Stimulated activated CD4-positive, alpha-beta T cell treated with anti-CD3 and anti-CD28 coated beads, Interleukin-1b, Interleukin-23, amount 100 ng/mL, for 1 hour (primary cell): ENCODE measurements at places on chromosomes 1 and 21.

DNA sequence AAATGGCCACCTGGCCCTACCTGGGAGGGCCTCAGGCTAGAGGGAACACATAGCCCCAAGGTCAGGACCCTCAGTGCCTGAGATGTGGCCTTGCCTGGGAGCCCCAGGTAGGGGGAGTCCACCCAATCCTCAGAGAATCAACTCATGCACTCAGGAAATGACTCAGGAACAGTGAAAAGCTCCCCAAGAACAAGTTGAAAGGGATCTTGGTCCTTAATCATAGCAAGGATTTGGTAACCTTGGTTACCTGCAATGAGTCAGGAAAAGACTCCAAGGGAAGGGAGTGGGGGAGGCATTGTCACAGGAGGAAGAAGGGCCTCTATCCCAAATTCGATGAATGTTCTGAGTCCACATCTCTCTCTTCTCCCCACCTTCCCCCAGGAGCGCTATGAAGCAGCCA, 17.0 kb downstream of the MAP7D1 start:
- no peak for DNase-seq

DNA sequence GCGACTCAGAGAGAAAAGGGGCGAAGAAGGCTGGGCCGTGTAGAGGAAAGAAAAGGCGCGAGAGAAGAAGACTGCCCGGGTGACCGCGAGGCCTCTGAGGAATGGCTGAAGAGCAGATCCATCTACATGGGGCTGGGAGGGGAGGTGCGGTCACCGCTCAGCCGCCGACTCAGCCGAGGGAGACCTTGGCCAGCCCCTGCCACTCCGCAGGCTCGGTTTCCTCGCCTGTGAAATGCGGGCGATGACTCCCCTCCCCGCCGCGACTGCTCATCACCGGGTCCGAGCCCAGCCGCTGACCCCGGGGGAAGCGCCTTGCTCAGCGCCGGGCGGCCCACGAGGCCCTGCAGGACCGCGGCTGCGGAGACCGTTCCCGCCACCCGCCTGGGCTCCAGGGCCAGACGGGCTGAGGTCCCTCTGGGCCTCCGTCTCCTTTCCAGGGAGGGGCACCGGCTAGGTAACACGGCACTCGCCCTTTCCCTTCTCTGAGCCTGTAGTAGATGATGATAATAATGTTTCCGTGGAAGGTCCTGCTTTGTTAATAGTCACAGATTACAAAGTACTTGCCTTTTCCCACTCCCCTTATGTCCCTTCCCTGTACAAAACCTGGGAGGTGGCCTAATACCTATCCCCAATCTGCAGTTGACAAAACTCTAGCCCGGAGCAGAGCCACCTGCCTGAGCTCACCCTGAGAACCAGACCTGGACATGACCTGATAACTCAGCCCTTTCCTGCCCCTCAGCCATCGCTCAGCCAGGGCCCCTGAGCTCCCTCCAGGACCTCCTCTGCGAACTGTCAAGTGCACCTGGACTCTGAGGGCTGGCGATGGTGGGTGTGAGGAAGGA, 1.6 kb upstream of the BSND start:
- no peak for DNase-seq

- no peak for DNase-seq
These were observed 64.9 kb downstream of the FGGY start for GRCh38 chr1:59361766-59362165.

GRCh38 chr1:183331091-183331742, 87.0 kb downstream of the NMNAT2 start:
- no peak for DNase-seq

GRCh38 chr1:156658945-156659574, 17.1 kb downstream of the BCAN start:
- no peak for DNase-seq

GRCh38 chr1:172352435-172352834, 68.0 kb upstream of the C1orf105 start:
- no peak for DNase-seq

DNA sequence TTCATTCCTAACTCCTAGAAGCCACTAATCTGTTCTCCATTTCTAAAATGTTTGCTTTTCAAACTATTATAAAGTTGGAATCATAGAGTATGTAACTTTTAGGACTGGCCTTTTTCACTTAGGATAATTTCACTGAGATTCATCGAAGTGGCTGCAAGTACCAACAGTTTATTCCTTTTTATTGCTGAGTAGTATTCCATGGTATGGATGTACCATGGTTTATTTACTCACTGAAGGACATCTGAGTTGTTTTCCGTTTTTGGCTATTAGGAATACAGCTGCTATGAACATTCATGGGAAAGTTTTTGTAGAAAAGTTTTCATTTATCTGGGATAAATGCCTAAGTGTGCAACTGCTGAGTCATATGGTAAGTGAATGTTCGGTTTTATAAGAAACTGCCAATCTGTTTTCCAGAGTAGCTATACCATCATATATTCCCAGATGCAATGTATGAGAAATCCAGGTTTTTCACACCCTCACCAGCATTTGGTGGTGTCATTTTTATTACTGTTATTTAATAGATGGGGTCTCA, 66.3 kb downstream of the SLC27A3 start:
- DNase-seq, result no peak

DNA sequence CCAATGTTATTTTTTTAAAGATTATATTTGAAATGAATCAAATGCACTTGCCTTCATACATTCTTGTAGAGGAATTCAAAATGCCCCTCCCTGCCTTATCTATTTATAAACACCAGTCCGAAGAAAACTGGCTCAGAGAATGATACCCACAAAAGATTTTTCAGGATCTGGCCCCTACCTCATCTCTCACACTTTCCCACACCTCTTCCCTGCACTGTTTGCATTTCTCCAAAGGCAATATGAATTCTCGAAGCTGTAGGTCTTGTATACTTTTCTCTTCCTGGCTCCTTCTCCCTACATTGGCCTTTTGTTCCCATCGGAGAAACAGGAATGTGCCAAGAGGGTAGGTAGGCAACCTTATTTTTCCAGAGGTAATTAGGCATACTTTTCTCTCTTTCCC, 12.0 kb upstream of the CCDC190 start:
- no peak for DNase-seq

DNA sequence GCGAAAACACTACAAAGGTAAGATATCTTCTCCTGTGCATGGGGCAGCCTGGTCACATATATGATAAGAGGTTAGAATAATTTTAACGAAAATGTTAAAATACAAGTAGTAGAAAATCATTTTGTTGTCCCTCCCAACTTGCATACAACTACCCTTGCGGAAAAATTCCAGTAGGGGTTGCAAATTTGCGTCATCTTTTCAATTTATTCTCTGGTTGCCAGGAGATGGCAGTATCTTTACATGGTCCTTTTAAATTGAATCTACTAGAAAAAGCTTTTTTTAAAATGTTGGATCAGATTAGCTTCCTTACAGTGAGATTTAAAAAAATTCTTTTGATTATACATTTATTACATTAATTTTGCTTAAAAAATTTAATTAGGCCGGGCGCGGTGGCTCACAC, 10.9 kb downstream of the S100PBP start:
- DNase-seq, result no peak

DNA sequence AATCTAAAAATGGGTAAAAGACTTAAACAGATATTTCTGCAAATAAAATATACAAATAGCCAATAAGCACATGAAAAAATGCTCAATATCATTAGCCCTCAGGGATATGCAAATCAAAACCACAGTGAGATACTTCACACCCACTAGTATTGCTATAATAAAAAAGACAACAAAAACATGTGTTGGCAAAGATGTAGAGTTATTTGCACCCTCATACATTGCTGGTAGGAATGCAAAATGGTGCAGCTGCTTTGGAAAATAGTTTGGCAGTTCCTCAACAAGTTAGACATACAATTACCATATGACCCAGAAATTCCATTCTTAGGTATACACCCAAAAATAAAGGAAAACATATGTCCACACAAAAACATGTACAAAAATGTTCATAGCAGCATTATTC, 30.2 kb downstream of the ZZZ3 start:
- no peak for DNase-seq

DNA sequence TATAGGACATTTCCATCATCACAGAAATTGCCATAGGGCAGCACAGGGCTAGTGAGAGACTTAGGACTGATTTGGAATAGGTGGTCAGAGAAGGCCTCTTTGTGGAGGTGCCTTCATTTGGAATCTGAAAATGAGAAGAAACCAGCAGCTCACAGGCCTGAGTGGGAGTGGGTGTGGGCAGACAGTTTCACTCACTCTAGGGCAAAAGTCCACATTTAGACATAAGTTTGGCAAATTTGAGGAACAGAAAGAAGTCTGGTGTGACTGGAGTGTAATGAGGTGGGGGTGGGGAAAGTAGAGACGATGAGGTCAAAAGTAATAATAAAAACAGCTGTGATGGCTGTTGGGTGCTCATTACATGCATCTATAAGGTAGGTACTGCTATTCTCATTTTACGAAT, 22.4 kb upstream of the BCAR3 start:
- no peak for DNase-seq

DNA sequence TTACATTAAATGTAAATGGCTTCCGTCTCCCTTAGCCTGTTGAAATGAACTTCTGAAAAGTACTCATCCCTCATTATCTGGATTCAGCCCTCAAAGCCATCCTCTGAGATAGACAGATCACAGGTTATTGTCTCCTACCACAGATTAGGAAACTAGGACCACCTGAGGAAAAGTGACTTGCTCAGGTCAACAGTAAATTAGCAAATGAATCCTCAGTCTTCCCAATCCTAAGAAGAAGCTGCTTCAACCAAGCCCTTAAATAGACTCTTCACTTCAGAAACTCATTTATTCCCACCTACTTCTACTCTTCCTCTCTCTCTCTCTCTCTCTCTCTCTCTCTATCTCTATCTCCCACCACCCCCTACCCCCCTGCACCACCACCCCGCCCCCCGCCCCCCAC, 152.3 kb downstream of the DMRTA2 start:
- DNase-seq, result no peak

GRCh38 chr1:117571496-117571895, 34.4 kb upstream of the TENT5C start:
- DNase-seq, result no peak

DNA sequence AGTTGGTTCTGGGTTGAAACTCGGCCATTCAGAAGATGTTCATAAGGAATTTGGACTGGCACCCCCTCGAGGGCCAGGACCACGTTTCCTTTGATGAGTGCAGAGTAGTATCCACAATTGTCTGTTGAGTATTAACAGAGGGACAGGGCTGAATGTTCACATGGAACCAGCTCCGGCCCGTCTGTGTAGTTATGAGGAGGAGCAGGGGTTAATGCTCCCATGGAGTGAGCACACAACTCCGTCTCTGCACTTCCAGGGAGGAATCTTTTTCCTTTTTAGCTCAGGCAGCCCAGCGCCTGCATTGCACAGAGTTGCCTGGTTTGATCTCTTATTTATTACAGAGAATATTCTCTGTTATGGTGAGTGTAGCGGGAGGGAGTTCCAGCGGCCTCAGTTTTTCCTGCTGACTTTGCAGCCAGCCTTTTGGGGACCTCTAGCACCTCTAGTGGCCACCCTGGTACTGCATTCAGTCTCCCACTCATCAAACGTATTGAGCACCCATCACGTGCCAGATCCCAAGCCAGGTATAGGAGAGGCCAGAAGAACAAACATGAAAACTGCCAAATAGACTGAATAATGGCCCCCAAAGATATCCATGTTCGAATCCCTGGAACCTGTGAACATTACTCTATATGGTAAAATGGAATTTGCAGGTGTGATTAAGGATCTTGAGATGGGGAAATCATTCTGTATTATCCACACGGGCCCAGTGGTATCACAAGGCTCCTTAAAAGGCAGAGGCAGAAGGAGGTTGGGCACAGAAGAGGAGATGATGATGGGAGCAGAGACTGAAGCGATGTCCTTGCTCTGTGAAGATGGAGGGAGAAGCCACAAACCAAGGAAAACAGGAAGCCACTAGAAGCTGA, 167.7 kb upstream of the CSF3R start:
- peak; percentile 9 for DNase-seq

DNA sequence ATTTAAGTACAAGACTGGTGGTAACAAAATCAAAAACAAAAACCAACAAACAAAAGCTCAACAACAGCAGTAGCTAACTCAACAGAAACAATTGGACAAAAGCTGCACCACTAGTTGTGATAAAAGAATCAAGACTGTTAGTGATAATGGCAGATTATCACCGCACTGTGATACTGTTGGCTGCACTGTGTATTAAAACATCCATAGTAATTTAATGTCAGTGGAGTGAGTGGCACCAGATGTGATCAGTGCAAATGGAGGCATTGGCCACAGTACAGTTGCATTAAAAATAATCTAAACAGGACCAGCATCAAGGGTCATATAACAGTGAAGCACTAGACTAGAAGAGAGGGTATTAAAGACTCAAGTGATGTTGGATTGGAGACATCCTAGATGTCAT, 1341.3 kb downstream of the MRPL39 start:
- no peak for DNase-seq

- DNase-seq, result no peak
These were observed 3.0 kb downstream of the ADPRS start for GRCh38 chr1:36091698-36092097.

- no peak for DNase-seq
These were observed 9.2 kb downstream of the GPR157 start for GRCh38 chr1:9119745-9120144.

- no peak for DNase-seq
These were observed 327.1 kb downstream of the PRDM2 start for GRCh38 chr1:14027099-14027498.

GRCh38 chr1:214106375-214106774, 118.6 kb downstream of the PROX1 start:
- no peak for DNase-seq

DNA sequence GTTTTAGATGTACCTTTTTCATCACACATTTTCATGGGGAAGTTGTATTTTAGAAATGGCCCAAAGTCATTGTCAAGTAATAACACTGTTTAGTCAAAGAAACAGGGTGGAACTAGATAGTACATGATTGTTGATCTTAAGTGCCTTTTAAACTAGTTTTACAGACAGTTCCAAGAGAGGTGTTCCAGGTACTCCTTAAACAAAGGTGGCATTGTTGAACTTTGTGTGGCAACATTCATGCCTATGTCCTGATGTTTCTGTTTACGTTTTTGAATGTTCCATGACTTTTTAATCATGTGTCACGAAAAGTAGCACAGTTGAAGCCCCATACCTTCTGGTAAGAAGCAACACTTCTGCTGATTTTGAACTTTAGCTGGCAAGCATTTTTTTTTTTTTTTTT, 9.1 kb upstream of the SH3D21 start:
- DNase-seq, result no peak
